GM03348 (cell line): ENCODE measurements at places on chromosomes 4 and X.

DNA sequence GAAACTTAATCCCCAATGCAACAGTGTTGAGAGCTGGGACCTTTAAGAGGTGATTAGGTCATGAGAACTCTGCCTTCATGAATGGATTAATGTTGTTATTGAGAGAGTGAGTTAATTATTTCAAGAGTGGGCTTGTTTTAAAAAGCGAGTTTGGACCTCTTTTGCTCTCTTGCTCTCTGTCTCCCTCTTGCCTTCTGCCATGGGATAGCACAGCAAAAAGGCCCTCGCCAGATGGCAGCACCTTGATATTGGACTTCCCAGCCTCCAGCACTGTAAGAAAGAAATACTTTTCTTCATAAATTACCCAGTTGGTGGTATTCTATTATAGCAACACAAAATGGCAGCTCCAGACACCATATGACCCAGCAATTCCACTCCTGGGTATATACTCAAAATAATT lies 7.0 kb upstream of the ATP6AP2 start:
- no peak for DNase-seq

DNA sequence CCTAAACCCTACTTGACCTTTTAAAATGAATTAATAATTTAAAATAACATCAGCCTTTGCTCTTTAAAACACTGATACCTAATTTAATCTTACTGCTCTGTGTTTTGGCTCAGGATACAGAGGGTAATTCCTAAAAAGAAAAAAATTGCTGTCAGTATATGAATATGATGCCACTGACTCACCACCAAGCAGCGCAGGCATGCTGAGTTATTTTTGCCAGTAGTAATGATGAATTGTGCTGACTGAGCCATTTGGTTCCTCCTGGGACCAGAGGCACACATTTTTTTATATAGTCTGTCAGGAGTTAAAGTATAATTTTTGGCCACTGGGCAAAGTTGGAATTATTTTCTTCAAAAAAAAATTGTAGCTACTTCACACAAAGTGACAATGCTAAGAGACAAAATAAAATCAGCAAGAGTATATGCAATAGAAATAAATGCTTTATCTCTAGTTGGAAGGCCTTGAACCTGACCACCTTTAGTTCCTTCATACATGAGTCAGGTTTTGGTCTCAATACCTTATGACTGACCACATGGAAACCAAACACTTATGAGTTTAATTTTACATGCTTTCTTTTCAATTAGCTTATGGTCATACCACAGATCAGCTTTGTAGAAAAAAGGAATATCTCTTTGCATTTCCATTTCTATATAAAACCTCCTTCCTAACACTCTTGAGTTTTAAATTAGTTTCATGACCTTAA lies 115.1 kb downstream of the PPP3CA start:
- DNase-seq = peak; percentile 48

DNA sequence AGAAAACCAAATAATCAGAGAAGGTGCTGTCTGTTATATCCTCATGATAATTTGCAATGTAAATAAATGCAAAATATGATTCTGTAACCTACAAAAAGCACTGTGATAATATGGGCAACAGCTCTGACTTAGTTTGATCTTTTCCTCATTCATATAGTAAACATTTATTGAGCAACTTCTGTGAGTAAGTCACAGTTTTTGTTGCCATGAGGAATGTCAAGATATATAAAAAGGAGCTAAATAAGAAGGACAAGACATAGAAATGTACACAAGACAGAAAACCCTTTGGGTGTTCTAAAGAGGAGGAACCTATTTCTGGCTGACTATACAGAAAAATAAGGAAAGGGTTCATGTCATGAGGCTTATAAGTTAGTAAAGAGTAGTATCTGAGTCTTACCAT lies 44.3 kb downstream of the ARSJ start:
- no peak for DNase-seq

DNA sequence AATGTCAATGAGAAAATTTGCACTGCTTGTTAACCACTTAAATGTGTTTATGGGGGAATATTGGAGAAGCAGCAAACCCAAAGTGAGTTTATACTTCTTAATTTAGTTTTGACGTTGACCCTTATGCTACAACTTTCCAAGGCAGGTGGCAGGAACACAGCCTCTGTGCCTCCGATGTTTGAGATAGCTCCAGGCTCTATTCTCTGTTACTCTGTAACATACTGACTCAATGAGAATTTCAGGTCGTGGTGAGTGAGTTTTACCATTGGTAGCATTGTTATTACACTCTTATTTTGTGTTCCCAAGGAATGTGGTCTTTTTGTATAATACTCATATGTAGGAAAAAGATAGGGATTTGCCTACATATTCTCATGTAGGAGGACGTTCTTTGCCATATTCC lies 210.7 kb downstream of the BMPR1B start:
- DNase-seq = no peak

- DNase-seq = peak; percentile 8
Observed at GRCh38 chr4:61201561-61201960, 1.4 kb downstream of the ADGRL3 start.

- peak; percentile 22 for DNase-seq
Observed at GRCh38 chr4:151541389-151542071, 132.6 kb downstream of the FHIP1A start.

DNA sequence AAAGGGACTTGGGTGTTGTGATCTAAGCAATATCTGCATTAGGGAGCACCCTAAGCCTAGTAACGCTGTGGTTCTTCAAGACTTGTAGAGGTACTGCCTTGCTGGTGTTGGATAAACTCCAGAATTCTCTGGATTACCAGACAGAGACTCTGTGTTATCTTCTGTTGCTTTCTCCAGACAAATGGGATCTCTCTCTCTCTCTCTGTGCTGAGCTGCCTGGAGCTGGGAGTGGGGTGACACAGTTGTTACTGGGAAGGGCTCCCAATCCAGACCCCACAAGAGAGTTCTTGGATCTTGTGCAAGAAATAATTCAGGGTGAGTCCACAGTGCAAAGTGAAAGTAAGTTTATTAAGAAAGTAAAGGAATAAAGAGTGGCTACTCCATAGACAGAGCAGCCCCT lies 48.8 kb downstream of the MCUB start:
- no peak for DNase-seq

- peak; percentile 2 for DNase-seq
Observed at GRCh38 chr4:133151691-133152329, 2.7 kb downstream of the PCDH10 start.

DNA sequence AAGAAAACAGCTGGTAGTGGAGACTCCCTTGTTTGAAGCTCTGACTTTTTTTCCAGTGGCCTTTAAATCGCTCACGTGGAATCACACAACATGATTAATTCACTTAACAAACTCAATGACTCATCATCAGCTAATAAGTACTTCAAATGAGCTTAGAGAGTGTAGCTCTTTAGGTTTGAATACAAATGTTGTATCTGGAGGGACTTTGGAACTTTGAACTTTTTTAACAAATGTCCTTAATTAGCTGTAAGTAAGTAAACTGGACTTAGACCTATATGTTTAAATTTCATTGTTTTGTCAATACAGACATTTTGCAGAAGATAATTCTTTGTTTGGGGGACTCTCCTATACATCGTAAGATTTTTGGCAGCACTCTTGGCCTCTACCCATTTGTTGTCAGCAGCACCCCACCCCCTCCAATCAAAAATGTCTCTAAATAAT lies 581.1 kb downstream of the SPRY1 start:
- DNase-seq = no peak
